Right atrium auricular region (tissue), 2 donors: ENCODE measurements at places on chromosomes 3 and 15. TPM values are rescaled to one million over a fixed set of nuclear protein-coding genes. Genes with fewer than 3 reads are reported as not detected.

The TMCO5A gene
- total RNA-seq, result not detected

The OR5H14 gene
- total RNA-seq, result not detected

The BFSP2 gene
- total RNA-seq, result not detected

The SCN5A gene
- 102 TPM for total RNA-seq

The KNG1 gene
- total RNA-seq, result not detected

The PLSCR2 gene
- total RNA-seq, result not detected

The PPP1R14D gene
- not detected for total RNA-seq

The TARS3 gene
- 33.0 TPM for total RNA-seq

The CCDC13 gene
- 0.35 TPM for total RNA-seq

The HRG gene
- not detected for total RNA-seq

The KLF13 gene
- total RNA-seq, result 54.6 TPM

The KLHL40 gene
- 0.15 TPM for total RNA-seq

The MAP4 gene
- 552 TPM for total RNA-seq

The FBXO40 gene
- 187 TPM for total RNA-seq
